Activated CD8-positive, alpha-beta memory T cell treated with anti-CD3 and anti-CD28 coated beads for 48 hours (primary cell): ENCODE measurements at places on chromosomes 5 and 9.

- peak; percentile 8 for DNase-seq
Measured at GRCh38 chr5:157540707-157541446, 34.7 kb downstream of the ADAM19 start.

GRCh38 chr9:136117916-136118319 is 757 bp downstream of the TMEM250 start:
- DNase-seq = no peak

GRCh38 chr9:99365233-99365980 is 143.3 kb downstream of the SEC61B start:
- no peak for DNase-seq

GRCh38 chr9:127370147-127370579 is 26.8 kb upstream of the SLC2A8 start:
- no peak for DNase-seq

- peak; percentile 8 for DNase-seq
Measured at GRCh38 chr5:147857302-147858129, 21.0 kb upstream of the SCGB3A2 start.

DNA sequence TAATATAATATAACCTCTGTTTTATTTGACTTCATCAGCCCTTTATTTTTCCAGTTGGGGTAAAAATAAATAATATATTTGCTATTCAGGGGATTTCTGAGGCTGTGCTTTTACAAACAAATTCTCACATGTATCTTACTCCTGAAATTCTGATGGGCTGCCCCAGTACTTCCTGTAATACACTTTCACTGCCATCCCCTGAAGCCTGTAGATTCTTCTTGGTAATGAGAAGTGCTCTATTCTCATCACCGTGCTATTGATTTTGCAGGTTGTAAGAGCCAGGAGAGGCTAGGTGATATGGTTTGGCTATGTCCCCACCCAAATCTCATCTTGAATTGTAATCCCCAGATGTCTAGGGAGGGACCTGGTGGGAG is 91.9 kb upstream of the CEP78 start:
- no peak for DNase-seq

- DNase-seq = no peak
Measured at GRCh38 chr9:135081264-135081660, 6.2 kb upstream of the OLFM1 start.

DNA sequence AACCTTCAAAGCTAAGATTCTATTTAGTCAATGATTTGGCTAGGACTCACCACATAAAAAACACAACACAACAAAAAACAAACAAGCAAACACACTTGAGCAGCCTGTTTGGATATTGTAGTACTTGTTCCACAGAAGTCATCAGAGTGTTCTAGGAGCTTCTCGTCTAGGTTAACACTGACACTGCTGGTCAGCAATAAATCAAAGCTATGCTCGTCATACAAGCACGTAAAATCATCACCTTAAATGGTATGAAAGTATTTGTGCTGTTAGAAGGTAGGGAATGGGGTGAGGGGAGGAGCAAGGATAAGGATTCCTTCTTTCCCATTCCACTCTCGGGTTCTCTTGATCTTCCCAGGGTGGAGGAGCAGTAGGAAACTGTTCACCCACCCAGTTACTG is 88.0 kb downstream of the ARL15 start:
- no peak for DNase-seq

DNA sequence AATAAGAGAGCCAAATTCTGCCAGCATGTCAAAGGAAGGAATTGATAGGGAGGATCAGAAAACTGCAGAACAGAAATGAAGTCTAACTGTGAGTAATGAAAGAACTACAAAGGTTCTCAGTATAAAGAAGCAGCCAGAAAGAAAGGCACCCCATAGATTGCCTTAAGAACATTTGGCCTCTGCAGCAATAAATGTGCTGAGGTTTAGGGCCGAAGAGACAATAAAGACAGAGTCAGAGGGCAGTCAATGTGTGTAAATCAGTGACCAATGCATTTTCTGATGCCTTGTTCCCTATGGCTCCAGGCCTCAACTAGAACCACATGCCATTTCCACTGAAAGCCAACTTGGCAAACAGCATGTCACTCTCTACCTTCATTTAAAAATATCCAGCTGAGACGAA is 281.0 kb downstream of the HINT1 start:
- DNase-seq = no peak

DNA sequence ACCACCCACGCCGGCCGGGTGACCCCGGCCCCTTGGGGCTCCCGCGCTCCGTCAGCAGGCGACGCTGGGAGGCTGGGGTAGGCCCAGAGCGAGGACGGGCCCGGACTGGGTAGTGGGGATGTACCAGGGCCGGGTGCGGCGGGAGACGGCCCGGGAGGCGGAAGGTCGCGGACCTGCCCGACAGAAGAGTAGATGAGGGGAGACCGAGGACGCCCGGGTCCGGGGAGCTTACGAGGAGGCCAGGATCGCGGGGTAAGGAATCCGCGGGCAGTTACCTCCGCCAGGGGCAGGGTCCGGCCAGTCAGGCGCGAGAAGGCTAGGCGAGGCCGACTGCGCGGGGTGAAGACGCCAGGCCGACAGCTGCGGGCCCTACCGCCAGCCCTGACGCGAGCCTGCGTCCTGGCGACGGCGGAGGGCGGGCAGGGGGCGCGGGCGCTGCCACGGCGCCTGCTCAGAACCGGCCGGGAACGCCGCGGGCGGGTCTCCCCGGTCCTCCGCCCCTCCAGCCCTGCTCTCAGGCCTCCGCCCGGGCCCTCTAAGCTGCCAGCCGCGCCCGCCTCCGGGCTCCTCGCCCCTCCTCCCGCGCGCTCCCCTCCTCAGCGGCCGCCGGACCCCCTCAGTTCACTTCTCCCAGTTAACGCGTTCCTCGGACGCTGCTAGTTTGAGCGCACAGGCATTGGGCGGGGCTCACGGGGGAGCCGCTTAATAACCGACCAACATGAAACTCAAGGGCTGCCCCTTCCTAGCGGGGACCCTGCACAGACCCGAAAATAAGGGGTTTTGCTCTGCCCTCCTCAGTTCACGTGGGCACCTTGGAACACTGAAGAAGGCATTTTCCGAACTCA is at the start of gene CPLANE1:
Gene CPLANE1 (minus strand): TSS at position 407 of the 845 bp plus-strand sequence. CDS start 1,678 bp downstream, outside the sequence.
- DNase-seq = peak; percentile 47

DNA sequence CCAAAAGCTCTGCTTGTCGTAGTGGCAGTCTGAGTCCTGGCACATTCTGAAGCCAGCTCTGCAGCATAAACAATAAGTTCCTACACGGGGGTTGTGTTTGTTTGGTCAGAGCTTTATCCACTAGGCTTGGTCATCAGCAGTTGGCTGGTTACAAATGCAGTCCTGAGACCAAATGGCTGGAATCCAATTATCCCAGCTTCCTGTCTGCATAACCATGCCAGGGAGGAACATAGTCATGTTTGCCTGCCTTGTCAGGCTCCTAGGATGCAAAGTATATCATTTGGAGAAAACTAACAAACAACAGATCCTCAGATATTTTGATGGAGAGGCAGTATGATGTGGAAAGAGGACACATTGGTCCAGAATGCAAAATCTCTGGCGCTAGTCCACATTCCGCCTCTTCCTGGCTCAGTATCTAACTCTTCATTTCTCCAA is 85.8 kb downstream of the FBXO38 start:
- no peak for DNase-seq

GRCh38 chr5:40784027-40784653 is 14.0 kb downstream of the PRKAA1 start:
- DNase-seq = no peak

GRCh38 chr5:165015126-165015525 is 1509.7 kb downstream of the MAT2B start:
- no peak for DNase-seq

- DNase-seq = no peak
Measured at GRCh38 chr5:111680737-111681413, 76.1 kb downstream of the NREP start.

DNA sequence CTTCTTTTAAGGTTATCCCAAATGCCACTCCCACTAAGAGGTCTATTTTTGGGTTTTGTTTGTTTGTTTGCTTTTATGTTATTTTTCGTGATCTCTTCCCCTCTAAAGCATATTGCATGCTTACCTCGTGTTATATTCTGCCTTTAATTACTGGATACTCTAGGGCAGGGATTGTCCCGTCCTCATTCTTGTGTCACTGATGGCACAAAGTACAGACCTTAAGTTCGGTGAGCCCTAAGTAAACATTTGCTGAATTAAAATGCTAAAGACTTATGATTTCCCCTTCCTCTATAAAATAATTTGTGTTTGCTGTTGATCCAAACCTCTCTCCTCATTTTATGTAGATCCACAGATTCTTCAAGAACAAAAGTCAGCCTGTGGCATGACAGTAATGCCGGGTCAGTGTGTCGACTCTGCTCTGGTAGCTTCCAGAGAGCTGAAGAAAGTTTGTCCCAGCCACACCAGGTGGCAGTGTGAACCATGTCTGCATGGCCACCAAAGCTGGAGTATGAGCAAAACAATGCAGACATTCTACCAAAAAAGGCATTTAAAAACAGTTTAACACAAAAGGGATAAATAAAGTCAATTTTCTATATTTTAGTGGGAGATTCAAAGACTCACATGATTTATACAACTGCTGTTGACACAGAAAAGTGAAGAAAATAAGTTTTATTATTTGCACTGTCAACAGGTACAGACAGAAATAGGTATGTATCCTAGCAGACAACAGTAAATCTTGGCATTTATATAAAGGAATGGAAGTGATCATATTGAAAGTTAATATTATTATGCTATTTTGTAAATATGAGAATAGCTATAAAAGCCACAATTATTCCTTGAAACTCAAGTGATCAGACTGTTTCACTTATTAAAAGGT is 17.9 kb upstream of the POC5 start:
- DNase-seq = no peak

DNA sequence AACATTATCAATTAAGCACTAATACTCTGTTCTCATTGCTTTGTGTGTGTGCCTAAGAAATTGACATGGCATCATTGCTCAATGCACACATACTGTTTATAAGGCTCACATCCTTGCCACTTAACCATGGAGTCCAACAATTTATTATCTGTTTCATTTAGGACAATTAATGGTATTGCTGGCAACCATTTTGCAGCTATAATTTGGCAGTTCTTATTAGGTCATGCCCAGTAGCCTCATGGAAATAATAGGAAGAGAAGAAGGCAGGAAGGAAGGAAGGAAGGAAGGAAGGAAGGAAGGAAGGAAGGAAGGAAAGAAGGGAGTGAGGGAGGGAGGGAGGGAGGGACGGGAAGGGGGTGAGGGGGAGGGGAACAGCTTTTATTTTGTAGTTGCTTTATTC is 285.5 kb upstream of the SLC24A2 start:
- DNase-seq = no peak

- DNase-seq = no peak
Measured at GRCh38 chr9:35652829-35653209, 2.1 kb upstream of the SIT1 start.

- no peak for DNase-seq
Measured at GRCh38 chr5:1488882-1489680, 34.7 kb downstream of the LPCAT1 start.

DNA sequence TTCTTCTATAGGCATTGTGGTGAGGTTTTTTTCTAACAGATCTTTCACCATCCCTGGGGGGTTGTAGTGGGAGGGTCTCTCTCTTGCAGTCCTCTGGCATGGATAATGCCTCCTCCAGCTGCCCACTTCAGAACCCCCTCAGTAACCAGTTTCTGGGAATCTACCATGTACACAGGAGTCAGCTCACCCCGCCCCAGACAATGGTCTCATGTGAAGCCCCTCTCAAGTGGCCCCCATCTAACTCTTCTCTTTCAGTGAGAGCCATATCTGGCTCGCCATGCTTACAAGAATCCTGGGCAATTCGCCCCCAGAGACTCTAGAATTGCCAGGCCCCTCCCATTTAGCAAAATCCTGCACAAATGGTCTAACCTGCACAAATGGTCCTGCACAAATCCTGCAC is 144.4 kb upstream of the FSTL4 start:
- no peak for DNase-seq

GRCh38 chr5:148998174-148998797 is 64.6 kb downstream of the SH3TC2 start:
- DNase-seq = no peak

DNA sequence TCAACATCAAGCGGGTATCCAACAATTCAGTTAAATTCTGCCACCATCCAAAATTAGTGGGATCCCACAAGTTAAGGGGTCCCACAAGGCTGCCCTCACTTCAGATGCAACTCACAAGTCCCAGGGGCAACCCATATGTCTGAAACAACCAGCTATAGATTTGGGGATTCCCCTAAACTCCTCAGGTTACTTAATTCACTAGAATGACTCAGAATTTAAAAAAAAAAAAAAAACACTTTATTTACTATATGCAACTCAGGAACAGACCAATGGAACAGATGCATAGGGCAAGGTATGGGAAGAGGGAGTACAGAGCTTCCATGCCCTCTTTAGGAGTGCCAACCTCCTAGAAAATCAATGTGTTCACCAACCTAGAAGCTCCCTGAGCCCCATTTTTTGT is 15.1 kb downstream of the AUH start:
- no peak for DNase-seq

DNA sequence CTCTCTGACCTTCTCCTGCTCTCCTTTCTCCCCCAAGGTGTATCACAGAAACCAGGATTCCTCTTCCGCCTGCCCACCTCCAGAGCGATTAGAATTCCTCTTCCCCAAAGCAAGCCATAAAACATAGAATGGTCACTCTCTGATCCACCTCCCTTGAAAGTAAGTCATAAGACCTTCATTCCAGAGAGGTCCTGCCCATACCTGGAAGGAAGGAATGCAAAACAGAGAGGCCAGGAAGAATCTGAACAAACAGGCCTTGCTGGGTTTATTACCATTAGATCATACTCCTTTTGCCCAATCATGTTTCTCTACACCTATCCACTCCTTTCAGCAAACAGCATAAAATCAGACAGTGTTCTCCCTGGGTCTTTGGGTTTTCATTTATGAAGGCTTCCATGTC is 21.0 kb downstream of the CDKL3 start:
- no peak for DNase-seq
